Stimulated activated CD4-positive, alpha-beta T cell treated with anti-CD3 and anti-CD28 coated beads, Interleukin-1b, Interleukin-23, amount 100 ng/mL, for 24 hours (primary cell): ENCODE measurements at places on chromosomes 12 and 14.

DNA sequence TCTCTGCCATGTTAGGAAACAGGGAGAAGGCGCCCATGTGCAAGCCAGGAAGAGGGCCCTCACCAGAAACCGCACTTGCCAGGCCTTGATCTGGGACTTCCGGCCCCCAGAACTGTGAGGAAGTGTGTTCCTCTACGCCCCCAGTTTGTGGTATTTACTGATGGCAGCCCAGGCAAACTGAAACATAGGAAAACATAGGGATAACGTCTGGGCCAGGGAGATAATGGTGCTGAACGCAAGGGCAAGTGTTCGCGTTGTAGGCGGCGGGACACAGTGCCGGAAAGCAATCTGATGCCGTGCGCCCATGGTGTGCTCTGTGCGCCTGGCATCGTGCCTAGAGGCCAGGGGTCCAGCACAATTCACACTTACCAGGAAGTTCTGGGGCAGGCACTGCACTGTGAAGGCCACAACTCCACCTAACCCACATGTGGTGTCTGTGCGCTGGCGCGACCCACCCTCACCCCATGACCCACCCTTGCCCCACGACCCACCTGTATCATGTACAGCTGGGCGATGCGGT is 53.6 kb downstream of the ARL6IP4 start:
- DNase-seq: no peak

DNA sequence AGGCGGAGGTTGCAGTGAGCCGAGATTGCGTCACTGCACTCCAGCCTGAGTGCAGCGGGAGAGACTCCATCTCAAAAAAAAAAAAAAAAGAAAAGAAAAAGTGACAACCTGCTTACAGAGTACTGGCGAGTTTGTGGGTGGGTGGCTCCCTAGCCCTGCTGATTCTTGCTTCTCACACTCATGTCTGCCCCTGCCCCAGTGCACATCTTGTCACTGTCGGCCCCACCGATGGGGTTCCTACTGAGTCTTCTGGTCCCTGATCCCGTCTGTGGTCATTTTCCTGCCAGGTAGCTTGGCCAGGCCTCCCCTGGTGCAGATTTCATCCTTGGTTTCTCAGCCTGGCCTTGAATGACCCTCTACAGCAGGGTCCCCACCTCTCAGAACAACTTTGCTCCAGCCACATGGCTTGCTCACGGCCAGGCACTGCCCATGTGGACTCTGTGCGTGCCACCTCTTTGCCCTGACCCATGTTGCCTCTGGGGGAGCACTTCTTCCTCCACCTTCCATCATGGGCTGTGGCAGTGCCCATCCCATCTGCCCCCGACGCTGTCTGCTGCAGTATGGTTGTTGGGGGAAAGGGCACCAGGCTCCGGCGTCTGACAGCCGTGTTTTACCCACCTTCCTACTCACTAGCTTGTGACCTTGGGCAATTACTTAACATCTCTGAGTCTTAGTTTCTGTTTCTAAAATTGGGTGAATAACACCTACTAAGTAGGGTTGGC is 2.1 kb upstream of the PTPN6 start:
- DNase-seq: no peak

- DNase-seq: no peak
Observed at GRCh38 chr12:50066402-50066801, 9.0 kb downstream of the ASIC1 start.

DNA sequence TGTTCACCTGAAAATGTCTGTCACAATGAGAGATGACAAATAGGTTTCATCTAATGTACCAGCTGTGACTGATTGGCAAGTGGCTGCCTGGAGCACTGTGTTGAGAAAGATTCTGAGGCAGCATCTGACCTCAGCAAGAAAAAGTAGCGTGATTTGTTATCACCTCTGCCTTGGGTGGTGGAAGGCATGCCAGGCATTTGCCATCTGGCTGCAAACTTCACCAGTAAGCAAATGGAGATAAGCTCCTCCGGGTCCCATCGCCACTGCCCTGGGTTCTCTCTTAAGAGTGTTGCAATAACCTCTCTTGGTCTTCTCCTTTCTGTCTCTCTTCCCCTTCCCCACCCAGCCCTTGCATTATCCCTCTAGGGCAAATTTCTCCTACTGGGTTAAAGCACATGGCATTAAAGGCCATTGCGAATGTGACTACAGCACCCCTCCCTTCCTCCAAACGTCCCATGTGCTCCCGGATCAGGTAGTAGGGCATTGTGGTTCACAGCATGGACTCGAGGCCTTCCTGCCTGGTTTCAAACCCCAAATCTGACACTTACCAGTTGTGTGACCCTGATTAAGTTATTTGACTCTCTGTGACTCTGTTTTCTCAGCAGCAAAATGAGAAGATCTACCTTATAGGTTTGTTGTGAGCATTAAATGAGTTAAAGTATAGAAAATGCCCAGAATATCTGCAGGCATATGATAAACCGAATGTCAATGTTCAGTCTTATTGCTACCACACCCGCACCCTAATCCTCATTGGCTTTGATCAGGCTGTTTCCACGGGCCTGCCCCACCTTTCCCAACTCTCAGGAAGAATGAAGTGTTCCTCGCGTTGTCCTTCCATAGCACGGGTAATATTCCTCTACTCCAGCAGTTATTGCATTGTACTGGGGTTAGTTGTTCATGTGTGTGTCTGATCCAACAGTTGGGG is 8.2 kb upstream of the LGALS3 start:
- no peak for DNase-seq

- no peak for DNase-seq
Observed at GRCh38 chr12:113818283-113818682, 147.8 kb downstream of the RBM19 start.

DNA sequence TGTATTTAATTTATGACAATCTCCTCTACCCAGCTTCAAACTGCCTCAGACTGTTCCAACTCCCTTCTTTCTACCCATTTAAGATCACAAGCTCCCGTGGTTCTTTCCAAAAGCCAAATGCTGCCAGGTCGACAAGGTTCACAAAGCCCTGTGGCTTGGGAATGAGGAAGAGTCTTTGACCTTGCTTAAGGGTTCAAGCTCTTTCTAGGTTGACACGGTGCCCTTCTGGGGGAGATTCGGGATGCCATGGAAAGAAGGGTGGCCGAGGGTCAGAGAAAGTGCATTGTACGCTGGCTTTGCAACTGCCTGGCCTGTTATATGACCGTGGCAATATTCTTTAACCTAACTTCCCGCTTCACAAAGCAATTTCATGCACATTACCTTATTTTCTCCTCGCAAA is 239.3 kb downstream of the ANO2 start:
- DNase-seq: no peak

- no peak for DNase-seq
Observed at GRCh38 chr14:103718572-103718971, 3.0 kb downstream of the ZFYVE21 start.

DNA sequence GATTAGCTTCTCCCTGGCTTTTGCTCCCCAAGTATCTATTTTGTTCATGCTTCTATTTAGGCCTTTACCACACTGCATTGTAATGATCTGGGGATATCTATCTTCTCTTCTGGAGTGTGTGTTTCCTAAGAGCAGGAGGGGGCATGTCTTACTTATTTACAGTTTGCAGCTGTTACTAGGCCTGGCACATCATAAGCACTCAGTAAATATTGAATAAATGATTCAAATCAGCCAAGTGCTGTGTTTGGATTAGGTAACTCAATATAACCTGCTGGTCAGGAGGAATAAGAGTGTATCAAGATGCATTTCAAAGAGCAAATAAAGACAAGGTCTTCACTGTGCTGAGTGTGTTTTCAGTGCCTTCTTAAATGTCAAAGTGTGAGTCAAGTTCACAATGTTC is 186.1 kb downstream of the FOXG1 start:
- DNase-seq: no peak

GRCh38 chr14:23185063-23185462 is 1.6 kb upstream of the SLC7A8 start:
- no peak for DNase-seq

DNA sequence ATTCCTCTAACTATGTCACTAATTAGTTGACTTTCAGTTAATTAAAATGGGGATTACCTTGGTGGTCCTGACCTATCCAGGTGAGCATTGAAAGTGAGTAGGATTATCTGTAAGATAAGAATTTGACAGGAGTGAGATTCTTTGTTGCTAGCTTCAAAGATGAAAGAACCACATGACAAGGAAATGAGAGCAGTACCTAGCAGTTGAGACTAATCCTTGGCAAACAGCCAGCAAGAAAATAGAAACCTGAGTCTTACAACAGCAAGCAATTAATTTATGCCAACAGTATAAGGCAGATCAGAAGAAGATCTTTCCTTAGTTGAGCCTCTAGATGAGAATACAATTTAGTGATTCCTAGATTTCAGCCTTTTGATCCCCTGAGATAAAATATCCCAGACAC is 1058.4 kb downstream of the LRFN5 start:
- DNase-seq: no peak

- DNase-seq: no peak
Observed at GRCh38 chr14:28777471-28778137, 11.0 kb downstream of the FOXG1 start.
